ENCODE measurements at places on chromosomes 2 and 18.

DNA sequence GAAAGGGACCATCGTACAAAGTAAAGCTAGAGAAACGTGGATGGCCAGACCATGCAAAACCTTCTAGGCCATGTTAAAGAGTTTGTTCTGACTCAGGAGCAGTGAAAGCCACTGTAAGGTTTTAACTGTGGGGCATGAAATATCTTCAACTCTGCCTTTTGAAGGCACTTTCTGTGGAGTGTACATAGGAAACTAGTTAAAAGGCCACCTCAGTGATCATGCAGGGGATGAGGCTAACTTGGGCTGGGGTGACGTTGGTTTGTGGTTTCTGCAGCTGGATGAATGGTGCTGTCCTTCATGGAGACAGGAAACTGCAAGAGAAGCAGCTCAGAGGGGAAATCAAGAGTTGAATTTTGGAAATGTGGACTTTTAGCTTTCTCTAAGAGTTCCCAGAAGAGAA lies 190.7 kb downstream of the CDCA7 start:
- no peak for DNase-seq

GRCh38 chr2:75033516-75033915 lies 75.1 kb downstream of the POLE4 start:
- DNase-seq, result no peak

- no peak for DNase-seq
These were observed 13.6 kb downstream of the ADCY3 start for GRCh38 chr2:24906466-24906865.

DNA sequence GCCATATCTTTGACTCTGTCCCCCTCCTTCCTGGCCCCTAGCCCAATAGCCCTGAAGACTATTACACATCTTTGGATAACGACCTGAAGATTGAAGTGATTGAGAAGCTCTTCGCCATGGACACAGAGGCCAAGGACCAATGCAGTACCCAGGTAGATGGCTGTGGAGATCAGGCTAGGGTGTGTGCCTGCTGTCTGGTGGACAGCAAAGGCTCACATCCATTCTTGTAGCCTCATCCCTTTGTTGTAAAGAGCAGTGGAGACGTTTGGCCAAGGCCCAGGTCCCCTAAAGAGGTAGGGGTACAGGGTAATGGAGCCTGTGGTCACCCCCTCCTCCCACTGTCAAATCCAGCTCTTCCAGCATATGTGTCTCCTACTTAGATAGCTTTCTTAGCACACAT lies 81.4 kb downstream of the EPAS1 start:
- DNase-seq, result no peak

- no peak for DNase-seq
These were observed 797 bp downstream of the TXNL4A start for GRCh38 chr18:79987566-79987965.

DNA sequence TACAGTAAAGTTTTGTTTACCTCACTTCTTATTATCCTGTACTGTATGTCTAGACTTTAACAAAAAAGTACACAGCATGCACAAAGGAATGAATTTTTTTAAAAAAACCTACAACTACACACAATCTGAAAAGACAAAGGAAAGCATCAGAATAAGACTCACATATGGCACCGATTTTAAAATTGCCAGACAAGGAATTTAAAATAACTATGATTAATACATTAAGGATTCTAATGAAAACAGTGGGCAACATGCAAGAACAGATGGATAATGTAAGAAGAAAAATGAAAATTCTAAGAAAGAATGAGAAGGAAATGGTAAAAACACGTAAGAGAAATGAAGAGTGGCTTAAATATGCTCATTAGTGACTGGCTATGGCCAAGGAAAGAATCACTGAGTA lies 638.2 kb downstream of the FBXO15 start:
- DNase-seq, result no peak

- DNase-seq, result no peak
These were observed 29.6 kb upstream of the MLPH start for GRCh38 chr2:237457388-237457941.

DNA sequence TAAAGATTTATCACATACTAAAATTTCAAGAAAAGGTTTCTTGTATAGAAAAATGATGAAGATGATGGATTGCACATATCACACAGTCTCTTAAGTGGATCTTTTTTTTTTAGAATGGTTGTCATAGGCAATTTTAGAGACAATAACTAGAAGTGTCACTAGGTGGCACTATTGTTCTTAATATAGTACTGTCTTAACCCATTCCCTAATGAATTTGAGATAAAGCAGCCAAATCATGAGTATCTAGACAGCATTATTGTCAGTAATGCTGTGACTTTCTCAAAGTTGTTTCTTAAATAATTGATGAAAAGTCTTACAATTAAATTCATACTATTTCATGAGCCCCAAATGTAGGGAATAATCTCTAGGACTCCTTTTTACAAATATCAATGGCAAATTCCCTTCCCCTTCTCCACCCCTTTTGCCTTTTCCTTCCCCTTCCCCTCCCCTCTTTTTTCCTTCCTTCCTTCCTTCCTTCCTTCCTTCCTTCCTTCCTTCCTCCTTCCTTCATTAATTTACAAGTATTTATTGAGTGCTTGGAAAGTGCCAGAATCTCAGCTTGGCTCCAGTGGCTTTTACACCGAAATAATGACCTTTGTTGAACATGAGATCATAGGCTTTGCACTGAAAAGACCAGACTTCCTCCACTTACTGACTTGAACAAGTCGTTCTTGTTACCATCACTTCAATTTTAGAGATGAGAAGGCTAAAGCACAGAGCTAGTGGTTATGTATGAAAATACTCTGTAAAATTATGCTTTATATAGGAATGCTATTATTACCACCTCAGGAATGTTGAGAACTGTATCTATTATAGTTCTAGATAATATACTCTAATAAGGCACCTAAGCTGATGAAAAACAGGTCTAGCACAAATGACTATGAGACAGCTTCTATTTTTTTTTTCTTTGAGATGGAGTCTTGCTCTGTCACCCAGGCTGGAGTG lies 19.8 kb downstream of the MYL12B start:
- DNase-seq, result no peak

DNA sequence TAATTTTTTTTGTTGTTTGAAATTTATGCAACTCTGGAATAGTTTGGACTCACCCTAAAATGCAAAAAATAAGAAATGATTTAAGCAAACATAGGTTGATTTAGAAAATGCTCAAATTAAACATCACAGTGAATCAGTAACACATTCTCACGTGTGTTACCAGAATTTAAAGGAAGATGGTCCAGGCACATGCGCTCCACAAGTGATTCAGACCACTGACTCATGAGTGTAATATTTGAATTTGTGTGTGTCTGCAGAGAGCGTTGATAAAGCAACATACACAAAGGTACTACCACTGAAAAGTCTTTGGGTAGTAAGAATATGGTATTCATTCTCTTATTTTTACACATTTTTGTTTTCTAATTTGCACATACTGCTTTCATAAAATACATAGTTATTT lies 7.9 kb downstream of the SS18 start:
- DNase-seq, result no peak

DNA sequence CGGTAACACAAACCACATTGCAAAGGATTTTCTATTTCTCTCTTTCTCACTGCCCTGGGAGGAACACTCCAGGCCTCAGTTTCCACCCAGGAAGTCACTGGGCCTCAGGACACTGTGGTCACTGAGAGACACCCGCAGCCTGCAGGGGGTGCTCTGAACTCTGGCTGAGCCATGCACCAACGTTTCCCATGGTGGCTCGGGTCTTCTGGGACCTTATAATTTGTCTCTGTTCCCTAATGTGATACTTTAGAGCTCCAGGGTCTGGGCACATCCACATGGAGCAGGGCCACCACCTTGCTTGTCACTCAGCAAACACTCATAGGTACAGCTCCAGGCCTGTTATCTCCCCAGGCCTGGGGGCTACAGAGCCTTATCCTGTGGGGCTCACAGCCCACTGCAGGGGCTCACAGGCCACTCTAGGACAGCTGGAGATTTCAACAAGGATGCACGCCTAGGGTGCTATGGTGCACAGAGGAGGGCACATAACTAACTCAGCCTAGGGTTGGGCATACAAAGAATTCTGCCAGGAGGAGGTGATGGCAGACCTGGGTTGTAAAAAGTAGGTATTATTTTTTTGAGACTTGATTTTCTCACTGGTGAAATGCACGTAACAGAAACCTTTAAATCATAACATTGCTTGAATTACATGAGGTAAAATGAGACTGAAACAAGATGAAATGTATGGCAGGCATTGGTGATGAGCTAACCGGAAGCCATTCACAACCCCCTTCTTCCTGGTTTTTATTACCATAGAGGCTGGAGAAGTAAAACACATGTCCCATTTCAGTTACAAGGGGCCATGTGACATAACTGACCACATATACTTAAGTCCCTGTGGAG lies 3.0 kb upstream of the HS1BP3 start:
- DNase-seq, result no peak

DNA sequence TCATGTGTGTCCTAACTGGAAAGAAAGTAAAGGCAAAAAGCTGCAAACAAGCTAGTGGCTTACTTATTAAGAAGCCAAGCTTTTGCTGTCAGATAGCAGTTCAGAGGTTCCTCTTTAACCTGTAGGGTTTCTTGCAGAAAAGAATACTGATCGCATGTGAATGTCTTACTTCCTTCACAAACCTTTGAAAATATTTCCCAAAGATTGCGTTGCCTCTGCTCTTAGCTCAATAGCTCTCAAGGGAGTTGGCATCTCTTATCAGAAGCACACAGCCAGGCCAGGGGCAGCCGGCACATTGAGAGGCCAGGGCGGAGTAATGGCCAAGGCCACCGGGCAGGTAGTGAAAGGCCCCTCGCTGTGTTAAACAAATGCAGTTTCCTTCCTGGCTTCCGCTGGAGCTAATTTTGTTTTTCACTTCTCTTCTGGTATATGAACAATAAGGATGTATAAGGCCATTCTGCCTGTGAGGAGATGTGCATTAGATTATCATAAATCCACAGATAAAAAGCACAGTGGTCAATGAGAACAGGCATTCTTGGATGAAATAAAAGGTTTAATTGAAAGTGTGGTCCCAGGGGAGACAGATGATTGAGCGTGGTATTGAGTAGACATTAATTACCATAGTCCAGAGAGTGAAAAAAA lies 542.4 kb upstream of the NRP2 start:
- no peak for DNase-seq

GRCh38 chr2:197028230-197028629 lies 101.7 kb upstream of the PGAP1 start:
- DNase-seq, result peak; percentile 57

- DNase-seq, result no peak
These were observed 16.6 kb upstream of the CCNYL1 start for GRCh38 chr2:207694811-207695281.

DNA sequence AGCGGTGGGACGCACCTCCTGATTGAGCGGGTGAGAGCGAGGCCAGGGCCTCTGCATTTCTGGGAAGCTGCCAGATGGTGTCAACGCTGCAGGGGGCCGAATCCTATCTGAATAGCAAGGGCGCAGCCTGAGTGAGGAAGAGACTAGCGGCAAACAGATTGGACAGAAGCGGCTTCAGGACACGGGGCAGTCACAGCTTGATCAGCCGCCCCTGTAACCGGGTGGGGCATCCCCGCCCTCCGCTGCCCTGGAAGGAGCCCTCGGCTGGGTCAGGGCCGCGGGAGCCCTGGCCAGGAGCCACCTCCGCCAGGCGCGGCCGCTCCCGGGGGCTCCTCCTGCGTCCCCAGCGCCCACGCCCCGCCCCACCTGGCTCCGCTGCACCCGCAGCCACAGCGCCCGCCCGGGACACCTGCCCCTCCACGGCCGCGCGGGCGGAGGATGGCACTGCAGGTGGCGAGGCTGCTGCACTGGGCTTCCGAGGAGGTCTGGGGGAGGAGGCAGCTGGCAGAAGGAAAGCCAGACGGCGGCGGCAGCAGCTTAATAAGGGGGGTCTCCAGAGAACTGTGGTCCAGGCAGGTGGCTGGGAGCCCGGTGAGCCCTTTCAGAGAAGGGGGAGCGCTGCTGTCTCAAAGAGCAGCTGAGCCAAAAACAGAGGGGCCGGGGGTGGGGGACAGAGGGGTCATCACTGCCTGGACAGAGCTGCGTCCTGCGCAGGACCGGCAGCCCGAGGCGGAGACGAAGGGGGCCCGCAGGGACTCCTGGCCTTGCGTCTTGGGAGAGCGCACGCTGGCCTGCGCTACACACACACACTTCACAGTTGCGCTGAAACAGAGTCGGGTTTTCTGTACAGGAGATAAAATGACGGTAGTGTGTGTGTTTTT lies 18.8 kb upstream of the SOX11 start:
- DNase-seq, result no peak

GRCh38 chr2:2061091-2061696 lies 269.9 kb downstream of the MYT1L start:
- no peak for DNase-seq

- DNase-seq, result peak; percentile 83
These were observed 888 bp downstream of the VAMP5 start for GRCh38 chr2:85584857-85585780.

Measured in H54 (cell line).